WERI-Rb-1 (cell line): ENCODE measurements at places on chromosomes 7 and 10.

GRCh38 chr7:130937016-130937415, 203.0 kb upstream of the KLF14 start:
- DNase-seq: no peak

GRCh38 chr10:586151-586550, 103.3 kb downstream of the DIP2C start:
- DNase-seq: no peak

GRCh38 chr7:48528646-48529045, 357.4 kb downstream of the ABCA13 start:
- DNase-seq: peak; percentile 19

DNA sequence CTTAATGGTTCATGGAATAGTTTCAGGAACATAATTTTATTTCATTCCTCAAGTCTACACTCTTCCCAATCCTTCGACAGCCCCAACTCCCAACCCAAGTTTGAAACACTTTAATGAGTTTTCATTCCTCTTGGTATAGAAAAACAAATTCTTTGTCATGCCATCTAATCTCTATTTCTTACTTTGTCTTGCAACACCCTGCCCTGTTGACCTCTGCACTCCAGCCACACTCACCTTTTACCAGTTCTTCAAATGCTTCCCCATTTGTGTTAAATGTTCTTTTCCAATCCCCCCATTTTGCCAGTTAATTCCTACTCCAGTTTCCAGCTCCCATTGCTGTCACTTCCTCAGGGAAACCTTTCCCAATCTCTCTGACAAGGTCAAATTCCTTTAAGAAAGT, 21.9 kb downstream of the ASAH2 start:
- no peak for DNase-seq

GRCh38 chr7:34390103-34390502, 267.9 kb upstream of the NPSR1 start:
- no peak for DNase-seq

DNA sequence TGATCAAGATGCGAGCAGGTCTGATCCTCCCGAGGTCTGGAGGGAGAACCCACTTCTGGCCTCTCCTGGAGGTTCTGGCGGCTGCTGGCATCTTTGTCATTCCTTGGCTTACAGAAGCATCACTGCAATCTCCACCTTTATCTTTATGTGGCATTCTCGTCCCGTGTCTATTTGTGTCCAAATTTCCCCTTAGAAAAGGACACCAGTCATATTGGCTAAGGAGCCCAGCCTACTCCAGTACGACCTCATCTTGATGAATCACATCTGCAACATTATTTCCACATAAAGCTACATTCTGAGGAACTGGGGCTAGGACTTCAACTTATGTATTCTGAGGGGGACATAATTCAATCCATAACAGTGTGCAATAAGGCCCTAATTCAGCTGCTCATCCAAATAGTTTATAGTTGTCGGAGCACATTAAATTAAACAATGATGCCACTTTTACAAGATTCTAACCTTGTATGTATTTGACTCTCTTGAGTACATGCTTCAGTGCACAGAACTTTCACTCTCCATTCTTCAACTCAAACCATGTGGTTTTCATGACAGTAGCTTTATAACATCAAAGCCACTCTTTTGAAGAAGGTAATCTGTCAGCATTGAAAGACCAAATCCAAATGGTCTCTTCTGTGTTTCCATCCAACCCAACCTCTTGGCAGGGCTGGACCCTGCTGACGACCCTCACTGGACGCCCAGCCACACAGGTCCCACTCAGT, 86.2 kb upstream of the DDC start:
- DNase-seq: no peak

- DNase-seq: no peak
Observed at GRCh38 chr7:3283130-3283704, 17.8 kb upstream of the SDK1 start.

DNA sequence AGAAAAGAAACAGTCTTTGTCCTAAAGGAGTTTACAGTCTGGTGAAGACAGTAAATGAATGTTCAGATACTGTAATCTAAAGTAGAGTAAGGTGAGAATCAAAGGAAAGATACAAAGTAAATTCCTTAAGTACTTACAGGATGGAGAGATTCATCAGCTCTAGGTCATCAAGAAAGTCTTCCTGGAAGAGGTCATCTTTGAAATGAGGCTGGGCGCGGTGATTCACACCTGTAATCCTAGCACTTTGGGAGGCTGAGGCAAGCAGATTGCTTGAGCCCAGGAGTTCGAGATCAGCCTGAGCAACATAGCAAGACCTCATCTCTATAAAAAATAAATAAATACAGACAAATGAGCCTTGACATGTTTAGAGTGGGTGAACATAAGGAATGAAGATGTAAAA, 18.3 kb downstream of the FHIP2A start:
- no peak for DNase-seq

GRCh38 chr7:26688388-26688787, 176.0 kb downstream of the SKAP2 start:
- no peak for DNase-seq

DNA sequence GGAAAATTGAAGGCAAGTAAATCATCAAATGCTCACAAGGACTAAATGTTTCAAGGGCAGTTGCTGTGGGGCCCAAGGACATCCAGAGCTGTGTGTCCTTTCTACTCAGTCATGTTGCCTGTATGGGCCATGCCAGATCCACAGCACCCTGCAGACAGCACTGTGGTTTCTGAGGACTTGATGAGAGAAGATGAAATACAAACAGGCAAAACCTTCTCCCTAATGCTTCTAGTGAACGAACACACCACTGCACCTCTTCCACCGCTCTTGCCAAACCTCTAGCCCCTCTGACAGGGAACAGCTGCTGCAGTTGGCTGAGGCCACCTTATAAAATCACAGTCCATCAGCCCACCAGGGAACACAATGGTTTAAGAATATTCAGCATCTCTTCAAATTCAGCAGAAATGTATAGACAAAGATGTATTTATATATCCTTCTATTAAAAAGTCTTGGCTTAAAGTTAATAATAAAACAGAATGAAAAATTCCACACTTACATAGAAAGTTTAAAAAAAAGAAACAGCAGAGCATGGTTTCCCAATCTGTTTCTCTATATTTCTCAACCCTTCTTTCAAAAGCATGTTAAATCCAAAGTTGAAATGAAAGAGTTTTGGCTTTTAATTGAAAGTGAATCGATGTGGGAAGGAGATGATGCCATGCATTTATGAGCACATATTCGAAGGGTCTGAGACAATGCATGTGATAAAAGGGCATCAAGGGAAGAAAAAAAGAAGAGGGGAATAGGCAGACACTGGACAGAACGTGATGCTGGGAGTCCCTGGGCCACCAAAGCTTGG, 14.0 kb downstream of the CYP3A7 start:
- no peak for DNase-seq

DNA sequence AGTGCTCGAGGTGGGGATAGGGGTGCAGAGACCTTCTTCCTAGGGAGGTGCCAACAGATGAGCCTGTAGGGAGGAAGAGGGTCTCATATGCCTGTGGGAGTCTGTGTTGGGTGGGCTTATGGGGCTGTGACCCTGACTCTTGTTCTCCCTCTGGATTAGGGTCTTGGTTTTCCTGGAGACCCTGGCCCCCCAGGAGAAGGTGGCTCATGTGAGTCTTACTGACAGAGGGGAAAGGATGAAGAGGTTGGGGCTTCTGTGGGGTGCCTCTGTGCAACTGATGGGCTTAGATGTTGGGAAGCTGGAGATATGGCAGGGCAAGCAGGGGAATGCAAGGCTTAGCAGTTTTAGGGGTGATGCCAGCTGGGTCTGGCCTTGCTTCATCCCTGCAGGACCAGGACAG, 20.2 kb upstream of the VOPP1 start:
- no peak for DNase-seq

GRCh38 chr7:29852457-29852856, 46.1 kb downstream of the WIPF3 start:
- DNase-seq: no peak

GRCh38 chr10:692682-693351, 3.3 kb upstream of the DIP2C start:
- DNase-seq: no peak

DNA sequence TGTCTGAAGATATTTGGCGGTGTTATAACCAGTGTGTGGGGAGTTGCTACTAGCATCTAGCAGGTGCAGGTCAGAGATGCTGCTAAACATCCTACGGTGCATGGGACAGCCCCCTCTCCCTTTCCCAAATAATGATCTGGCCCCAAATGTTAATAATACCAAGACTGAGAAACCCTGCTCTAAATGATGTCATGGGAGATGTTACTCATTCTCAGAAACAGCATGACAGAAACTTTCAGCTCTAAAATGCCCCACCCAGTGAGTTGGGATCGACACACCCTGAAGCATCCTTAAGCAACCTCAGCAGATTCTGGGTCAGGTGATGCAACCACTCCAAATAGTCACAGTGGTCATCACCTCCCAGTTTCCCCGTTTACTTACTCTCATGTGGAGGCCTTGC, 108.8 kb upstream of the MPP7 start:
- no peak for DNase-seq

- no peak for DNase-seq
Observed at GRCh38 chr10:20173046-20173445, 356.8 kb downstream of the PLXDC2 start.

GRCh38 chr10:70051848-70052247, 798 bp upstream of the MACROH2A2 start:
- no peak for DNase-seq

- peak; percentile 65 for DNase-seq
Observed at GRCh38 chr10:78420946-78421735, 387.5 kb downstream of the RPS24 start.

GRCh38 chr10:52276986-52277385, 37.1 kb upstream of the DKK1 start:
- DNase-seq: no peak

DNA sequence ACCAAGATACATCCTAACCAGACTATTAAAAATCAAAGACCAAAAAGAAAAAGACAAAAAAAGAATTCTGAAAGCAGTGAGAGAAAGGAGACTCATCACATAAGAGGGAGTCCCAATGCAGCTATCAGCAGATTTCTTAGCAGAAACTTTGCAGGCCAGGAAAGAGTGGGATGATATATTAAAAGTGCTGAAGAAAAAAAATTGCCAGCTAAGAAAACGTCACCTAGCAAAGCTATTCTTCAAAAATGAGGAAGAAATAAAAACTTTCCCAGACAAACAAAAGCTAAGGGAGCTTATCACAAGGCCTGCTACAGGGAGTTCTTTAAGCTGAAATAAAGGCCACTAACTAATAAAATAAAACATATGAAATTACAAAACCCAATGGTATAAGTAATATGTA, 40.5 kb upstream of the CDK6 start:
- no peak for DNase-seq

DNA sequence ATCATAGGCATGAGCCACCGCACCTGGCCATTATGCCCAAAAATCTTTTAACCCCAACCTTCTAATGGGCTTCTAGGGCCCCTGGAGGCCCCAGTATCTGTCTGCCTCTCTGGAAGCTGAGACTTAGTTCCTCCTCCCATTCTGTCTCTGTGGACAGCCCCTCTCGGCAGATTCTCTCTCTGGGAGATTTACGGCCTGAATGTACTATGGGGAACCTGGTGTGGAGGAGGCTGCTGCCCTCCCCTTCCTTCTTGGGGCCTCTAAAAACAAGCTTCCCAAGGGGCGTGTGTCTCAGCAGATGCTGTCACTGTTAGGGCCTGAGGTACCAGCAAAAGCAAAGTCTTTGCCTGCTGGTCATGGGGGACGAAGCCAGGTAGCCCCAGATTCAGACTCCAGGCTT, 35.8 kb upstream of the PRKAR1B start:
- no peak for DNase-seq

- DNase-seq: no peak
Observed at GRCh38 chr7:36279926-36280315, 109.7 kb upstream of the ANLN start.

DNA sequence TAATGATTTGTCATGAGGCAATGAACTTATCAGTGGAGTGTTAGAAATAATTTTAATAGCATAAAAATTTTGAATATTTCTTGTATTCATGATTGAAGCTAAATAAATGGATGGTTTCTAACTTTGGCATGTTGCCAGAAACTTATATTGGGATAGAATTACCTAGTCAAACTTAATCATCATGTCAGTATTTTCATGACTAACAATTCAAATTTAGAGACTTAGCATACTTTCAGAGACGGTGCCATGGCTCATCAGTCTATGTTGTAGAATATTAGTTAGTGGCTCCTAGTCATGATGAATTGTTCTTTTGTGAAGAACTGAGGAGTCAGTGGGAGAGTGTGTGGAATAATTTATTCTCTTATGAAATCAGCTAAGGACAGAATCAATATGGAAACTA, 599.6 kb upstream of the POT1 start:
- DNase-seq: no peak

DNA sequence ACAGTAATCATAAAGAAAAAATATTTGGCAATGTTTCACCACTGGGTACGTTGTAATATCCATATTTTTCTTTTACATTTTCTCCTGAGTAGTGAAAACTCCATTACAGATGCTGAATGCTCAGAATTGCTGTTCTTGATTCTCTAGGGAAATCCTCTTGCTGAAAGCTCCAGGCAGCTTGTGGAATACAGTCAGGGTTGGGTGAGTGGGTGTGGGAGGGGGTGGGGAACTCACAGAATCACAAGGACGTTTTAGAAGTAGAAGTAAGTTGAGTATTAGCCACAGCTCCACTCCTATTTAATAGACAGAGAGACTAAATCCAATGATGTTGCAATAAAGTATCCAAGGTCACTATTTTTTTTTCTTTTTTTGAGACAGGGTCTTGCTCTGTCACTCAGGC, 1270.9 kb downstream of the TYW1 start:
- DNase-seq: no peak
